ENCODE measurements at places on chromosomes 6 and 20.

GRCh38 chr6:88574031-88574430 lies 389.4 kb downstream of the RNGTT start:
- DNase-seq: no peak

GRCh38 chr6:13098793-13099570 lies 229.4 kb downstream of the TBC1D7 start:
- no peak for DNase-seq

- peak; percentile 68 for DNase-seq
Measured at GRCh38 chr6:106098383-106099234, 12.5 kb downstream of the PRDM1 start.

- peak; percentile 38 for DNase-seq
Measured at GRCh38 chr20:46174469-46175126, 56.5 kb downstream of the CD40 start.

DNA sequence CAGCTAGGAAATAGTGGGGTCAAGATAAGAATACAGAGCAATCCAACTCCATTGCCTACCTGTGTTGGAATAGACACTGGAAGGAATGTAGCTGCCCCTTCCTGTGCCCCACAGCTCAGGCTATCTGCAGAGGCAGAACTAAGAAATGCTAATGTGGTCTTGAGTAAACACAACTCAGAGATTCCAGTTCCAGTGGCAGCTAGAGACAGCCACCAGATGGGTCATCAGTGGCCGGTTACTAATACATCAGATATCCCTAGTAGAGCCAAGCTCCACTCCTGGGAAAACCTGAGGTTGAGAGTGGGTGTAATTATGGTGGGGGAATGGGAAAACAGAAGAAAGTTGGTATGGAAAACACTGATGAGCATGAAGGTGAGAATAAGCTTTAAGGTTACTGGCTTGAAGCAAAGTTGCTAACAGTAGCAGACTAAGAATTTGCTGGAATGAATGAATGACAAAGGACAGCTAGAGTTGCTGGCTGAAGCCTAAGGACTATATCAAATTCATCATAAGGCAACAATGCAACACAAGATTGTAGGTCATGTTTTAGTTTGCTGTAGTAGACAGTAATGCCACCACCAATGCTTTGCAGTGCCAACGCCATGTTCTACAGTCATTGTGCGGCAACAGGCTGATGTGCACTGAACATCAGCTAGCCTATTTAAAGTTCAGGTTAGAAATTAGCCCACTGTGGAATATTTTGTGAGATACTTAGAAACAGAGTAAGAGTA lies 28.3 kb upstream of the FAM83C start:
- peak; percentile 89 for DNase-seq

DNA sequence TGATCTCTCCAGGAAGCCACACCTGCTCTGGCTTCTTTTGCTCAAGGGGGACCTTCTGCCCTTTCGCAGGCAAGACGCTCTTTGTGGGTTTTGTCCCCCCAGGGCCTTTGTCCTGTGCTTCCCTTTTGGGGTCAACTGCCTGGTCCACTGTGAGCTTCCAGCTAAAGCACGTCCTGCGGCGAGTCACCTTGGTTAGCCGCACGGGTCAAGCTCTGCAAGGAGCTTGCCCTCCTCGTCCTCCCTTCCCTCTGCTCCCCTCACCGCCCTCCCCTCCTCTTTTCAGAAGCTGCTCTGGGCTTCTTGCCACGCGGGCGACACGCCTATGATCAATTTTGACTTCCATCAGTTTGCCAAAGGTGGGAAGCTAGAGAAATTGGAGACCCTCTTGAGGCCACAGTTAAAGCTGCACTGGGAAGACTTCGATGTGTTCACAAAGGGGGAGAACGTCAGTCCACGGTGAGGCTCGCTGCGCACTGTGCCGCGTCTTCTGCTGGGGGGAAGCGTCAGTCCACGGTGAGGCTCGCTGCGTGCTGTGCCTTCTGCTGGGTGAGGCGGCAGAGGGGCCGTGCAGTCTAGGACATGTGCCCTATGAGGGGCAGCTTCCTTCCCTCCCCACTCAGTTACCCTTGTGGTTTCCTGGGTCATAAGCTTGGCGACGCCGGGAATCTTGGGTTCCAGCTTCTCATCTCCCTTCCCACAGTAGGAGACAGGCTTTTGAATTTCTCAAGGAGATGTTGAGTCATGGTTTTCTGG lies 80.2 kb downstream of the SYNJ2 start:
- peak; percentile 19 for DNase-seq

DNA sequence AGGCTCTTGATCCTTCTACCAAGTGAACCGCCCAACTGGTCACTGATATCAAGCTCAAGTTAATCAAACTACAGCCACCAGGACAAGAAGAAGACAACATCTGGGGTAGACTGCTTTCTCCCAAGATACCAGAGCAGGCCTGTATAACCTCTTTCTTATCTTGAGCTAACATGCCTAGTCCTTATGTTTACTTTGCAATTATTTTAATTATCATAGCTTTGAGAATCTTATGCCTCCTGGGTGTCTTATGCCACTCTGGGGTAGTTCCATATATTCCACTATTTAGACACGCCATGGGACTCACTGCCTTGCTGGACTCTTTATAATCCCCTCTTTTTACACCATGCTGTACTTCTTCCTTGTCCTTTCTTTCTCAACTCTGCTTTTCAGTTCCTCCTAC lies 41.5 kb upstream of the ECI2 start:
- no peak for DNase-seq

DNA sequence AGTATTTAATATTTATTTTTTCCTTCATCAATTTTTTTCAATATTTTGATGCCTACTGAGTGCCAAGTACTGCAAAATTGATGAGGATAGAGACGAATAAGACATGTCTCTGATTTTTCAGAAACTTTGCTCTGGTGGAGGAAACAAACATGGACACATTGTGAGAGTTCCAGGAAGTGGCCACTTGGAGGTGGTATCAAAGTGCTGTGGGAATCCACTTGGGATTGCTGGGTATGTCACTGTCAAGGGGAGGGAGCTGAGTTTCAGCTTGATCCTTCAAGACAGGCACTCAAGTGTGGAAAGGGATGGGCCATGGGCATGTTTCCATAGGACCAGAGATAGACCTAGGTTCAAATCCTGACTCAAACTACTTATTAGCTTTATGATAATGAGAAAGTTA lies 24.5 kb upstream of the ABCC10 start:
- no peak for DNase-seq

DNA sequence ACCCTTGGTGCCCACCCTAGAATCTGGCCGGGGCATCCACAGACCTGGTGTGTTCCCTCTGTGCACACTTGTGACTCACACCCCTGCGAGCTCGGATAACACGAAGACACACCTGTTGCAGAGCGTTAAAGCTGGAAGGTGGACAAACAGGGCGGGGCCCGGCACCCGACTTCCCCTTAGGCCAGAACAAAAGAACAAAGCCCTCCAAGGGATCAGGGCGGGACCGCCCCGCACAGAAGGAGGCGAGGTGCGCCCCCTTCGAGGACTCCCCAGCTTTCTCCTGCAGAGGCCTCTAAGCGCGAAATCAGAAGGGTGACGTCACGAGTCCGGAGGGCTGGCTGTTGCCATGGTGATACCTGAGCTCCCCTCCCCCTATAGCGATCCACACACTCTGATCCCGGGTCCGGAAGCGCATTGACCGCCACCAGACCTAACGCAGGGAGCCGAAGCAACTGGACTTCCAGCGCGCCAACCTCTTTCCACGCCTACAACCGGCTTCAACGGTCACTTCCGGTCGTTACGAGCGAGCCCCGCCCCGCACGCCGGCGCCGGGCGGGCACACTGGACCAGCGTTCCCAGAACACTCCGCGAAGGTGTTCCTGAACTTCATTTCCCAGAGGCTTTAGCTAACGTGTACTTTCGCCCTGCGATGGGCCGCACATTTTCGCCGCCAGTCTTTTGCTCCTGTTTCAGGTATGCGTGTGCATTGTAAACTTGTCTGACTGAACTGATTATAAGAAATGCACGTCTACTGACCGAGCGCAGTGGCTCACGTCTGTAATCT lies at the start of gene ZNF184:
Gene ZNF184, minus strand, starts transcription at position 489 of the 784 bp plus-strand sequence. CDS start 811 bp downstream, outside the sequence.
- peak; percentile 98 for DNase-seq

- no peak for DNase-seq
Measured at GRCh38 chr6:167781868-167782267, 44.8 kb upstream of the AFDN start.

GRCh38 chr20:34632870-34633452 lies 43.9 kb downstream of the PIGU start:
- DNase-seq: no peak

- DNase-seq: no peak
Measured at GRCh38 chr6:152263582-152263981, 373.6 kb downstream of the SYNE1 start.

DNA sequence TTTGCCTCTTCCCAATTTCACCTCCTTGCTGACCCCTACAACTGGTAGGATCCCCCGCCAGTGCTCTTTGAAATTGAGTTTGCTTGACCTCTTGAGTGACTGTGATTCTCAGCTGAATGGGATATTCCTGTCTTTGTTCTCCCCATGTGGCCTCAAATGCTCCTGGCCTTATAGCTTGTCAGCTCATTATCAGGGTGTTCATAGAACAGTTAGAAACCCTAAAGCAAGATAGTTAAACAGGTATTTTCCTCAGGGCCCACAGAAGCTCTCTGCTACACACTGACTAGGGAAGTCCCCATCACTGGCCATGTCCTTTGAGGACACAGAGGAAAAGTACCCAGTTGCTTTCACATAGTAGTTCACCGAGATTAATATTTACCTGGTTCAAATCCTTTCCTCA lies 211.5 kb upstream of the DTNBP1 start:
- DNase-seq: no peak

GRCh38 chr6:165605901-165606739 lies 56.9 kb downstream of the PDE10A start:
- no peak for DNase-seq

- DNase-seq: no peak
Measured at GRCh38 chr6:147534116-147534860, 25.8 kb downstream of the SAMD5 start.

DNA sequence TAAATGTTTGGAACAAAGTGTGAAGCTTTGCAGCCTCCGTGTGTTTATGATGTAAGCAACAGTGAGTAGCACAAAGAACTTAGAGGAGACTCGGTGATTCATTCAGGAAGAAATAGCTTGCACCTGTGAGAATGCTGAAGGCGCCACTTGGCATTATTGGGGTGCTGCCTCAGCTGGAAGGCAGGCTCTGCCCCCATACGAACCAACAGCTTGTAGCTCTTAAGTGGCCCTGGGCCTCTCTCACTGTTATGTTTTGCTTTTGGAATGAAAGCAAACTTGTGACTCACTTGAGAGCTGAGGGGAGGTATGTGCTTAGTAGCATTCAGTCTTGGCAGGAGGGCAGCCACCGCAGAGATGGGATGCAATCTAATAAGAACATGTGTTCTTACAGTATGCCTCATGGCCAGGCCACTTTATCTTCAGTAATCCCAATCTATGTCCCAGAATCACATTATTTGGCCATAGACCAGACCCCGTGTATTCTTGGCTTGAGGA lies 310.7 kb downstream of the EYA4 start:
- DNase-seq: peak; percentile 99

DNA sequence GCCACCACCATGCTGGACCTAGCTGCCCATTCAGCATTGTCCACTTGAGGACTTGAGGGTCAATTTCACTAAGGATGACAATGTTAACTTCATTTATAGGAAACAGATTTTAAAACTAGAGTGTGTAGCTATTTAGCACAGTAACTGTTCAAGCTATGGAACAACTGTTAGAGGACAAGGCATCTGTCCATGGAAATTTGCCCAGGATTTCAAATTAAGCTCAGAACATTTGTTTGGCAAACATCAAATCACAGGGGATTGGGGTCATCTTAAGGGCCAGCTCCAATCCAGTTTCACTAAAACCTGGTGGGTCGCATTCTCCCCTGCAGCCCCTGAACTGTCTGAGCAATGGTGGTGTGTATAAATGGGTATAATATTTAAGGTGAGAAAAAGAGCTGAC lies 35.1 kb downstream of the PM20D2 start:
- no peak for DNase-seq

DNA sequence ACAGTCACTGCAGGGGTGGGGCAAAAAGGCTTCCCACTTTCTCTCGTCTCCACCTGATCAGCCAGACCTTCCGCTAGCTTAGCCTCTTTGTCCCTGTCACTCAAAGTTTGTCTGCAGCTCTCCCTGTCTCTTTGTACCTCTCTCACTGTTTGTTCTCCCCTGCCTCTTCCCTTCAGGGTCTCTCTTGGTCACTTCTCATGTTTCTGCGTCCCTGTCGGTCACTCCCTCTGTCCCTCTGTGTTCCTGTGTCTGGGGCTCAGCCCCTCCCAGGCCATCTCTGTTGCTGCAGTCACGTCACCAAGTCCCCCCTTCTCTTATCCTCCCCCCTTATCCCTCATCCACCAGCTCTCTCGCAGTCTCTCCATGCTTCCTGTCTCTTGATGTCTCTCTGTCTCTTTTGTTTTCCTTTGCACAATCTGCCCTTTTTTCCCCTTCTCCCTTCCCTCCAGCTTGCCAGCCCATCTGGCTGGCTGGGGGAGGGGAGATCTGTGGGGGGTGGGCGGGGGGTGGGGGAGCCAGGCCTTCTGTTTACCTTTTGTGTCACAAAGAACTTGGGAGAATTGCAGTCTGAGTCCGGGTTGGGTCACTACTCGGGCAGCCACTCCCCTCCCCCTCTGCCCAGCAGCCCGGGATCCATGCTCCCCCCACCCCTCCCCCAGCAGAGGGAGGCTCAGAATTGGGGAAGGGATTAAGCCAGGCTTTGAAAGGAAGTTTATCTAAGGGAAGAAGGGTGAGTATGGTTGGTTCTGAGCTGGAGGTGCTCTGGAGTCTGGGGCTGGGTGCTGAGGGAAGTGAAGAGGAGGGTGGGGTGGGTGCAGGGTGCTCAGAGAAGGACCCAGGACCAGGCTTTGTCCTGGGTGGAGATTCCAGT lies 32.3 kb downstream of the FOXP4 start:
- DNase-seq: peak; percentile 55

DNA sequence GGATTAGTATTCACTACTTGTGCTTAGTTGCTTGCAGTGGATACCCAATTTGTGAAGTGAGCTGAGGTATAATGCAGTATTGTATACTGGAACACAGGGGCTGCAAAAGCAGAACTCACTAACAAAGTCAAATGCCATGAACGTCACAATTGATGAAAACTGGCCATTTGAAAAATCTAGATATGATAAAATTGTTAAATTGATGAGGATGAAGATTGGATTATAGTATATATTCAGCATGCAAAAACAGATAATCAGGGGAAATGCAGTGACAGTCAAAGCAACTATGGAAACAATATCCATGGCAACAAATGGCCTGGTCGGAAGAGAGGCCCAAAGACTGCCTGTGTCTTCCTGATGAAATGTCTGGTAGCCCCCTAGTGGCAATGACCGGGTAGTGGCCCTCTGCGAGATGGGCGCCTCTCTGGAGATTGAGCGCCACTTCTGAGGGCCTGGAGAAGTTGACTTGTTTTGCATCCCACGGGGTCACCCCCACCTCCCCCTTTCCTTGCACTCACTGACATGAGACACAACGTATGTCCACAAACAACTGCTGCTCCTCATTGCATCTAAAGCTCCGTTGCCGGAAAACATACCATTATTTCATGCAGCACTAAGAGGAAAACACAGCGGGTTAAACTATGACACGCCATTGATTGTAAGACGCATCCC lies 43.6 kb downstream of the C6orf15 start:
- DNase-seq: peak; percentile 79

- DNase-seq: no peak
Measured at GRCh38 chr6:114581293-114581692, 238.5 kb upstream of the HS3ST5 start.

GRCh38 chr20:49230561-49231133 lies 11.4 kb downstream of the DDX27 start:
- no peak for DNase-seq

GRCh38 chr6:148678682-148679081 lies 68.1 kb upstream of the UST start:
- DNase-seq: no peak
